ENCODE measurements at places on chromosomes 6 and 20.

DNA sequence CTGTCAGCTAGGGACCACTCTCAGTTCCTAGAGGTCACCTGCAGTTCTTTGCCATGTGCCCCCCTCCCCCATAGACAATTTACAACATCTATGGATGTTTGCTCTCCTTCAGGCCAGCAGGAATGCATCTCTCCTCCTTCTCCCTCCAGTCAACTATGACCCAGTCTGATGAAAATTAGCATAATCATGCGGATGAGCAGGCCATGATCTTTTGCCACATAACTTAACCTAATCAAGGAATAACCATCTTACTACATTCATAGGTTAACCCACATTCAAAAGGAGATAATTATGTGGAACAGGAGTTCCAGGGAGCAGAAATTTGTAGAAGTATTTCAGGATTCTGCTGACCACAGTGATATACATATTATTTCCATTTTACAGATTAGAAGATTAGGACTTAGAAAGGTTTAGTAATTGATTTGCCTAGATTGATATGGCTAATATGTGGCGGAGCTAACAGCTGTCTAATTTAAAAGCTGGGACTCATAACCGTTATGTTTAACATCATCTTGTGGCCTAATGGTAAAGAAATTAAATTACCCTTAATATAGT, 485.5 kb downstream of the PHF3 start:
- DNase-seq: no peak

DNA sequence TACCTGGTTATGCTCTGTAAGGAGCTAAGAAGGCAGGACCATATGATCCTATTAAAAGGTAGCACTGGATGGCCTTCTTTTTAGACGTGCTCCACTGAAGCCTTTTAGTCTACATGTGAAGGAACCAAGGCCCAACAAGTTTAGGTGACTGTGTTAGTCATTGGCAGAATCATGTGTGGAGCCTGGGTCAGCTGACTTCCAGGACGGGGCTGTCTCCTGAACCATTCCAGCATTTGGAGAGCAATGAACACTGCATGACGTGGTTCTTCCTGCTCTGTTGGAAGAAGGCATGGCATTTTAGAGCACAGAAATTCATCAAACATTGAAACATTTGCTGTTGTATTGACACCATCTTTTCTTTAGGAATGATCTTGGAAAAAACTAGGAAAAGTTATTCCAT, 87.8 kb upstream of the TIAM2 start:
- no peak for DNase-seq

GRCh38 chr20:44692932-44693480, 22.2 kb upstream of the CCN5 start:
- DNase-seq: no peak

- DNase-seq: no peak
Measured at GRCh38 chr20:2873747-2874041, 413 bp downstream of the PTPRA start.

DNA sequence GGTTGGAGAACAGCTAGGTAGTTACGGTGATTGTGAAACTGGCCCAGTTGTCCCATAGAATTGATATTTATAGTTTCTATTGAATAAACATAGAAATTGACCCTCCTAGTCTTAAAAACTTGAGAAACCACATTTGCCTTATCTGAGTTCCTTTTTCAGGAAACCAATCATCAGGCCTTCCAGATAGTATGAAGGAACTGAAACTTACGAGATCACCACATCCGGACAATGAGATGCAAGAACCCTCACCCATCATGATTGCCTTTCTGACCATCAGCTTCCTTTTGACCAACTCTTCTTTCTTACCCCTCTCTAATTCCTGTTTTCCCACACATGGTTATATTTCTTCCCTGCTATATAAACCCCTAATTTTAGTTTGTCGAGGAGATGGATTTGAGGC, 21.8 kb downstream of the SLC35F1 start:
- DNase-seq: no peak

DNA sequence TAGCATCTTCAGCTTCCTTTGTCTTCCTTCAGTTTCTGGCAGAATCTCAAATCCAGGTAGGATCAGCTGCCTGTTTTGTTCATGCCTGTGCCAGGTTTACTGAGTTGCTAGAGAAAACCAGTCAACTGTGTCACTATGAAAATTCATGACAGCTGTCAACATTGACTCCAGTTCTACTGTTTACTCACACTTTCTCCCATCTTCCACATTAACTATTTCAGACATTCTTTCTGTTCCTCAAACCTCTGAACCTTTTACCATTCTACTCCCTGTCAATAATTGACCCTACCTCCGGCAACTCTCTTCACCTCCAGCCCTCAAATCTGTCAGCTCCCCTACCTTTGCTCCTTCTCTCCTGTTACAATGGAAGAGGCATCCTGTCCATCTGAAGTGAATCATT, 8.5 kb downstream of the ENPP4 start:
- no peak for DNase-seq

GRCh38 chr6:17917837-17918763, 69.3 kb downstream of the KIF13A start:
- no peak for DNase-seq

DNA sequence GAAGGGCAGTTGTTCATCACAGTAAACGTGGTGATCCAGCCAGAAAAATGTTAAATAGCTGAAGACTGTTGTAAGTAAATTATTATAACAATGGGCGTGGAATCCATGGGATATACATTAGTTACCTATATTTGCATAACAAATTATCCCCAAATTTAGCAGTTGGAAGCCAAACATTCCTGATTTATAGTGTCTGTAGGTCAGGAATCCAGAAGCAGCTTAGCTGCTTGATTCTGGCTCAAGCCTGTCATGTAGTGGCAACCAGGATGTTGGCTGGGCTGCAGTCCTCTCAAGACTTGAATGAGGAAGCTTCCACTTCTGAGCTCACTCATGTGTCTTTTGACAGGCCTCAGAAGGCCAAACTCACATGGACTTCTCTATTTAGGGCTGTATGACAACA, 6.9 kb upstream of the ADGRB3 start:
- no peak for DNase-seq

DNA sequence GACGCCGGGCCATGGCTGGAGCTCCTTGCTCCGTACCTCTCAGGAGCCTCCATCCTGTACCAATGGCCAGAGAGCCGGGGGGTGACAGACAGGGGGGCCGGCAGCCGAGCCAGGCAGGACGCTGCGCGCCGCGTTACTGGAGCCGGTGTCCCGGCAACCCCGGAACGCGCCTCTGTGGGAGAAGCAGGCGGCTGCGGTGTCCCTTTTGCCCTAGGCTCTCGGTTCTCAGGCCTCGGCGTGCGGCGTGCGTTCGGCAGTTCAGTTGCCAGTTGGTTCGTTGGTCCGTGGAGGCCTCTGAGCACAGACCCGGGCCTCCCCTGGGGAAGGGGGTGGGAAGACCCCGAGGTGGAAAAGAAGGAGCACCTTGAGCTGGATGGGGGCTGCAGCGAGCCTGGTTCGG, at the start of gene SPATS1:
Gene SPATS1, plus strand, starts transcription at position 162 of the 400 bp plus-strand sequence. CDS start 446 bp downstream, outside the sequence.
- DNase-seq: no peak

DNA sequence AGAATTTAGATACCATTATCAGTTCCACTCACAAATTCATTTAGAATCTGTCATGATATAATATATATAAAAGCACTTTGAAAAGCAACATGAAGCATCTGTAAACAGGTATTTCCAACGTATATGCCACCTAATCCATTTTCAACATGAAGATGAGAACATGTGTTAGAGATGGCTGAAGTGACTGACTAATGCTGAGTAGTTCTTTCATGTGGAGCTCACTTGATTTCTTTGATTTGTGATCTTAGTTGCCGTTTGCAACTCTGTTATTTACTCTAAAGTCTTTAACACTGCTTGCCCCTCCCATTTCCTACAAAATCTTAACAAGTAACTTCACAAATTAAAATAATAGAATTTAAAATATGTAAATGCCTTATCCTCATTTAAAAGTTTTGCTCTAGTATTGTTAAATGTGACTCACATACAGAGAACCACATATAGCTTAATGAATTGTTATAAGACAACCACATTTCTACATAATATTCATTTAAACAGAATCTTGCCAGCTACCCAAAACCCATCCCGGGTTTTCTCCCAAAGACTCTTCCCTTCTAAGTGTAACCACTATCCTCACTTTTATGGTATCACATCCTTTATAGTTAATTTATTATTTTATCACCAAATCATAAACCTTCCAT, 78.3 kb downstream of the ME1 start:
- DNase-seq: no peak

GRCh38 chr20:52031563-52032303, 159.8 kb downstream of the ZFP64 start:
- no peak for DNase-seq

GRCh38 chr20:45796337-45797065, 4.7 kb downstream of the DNTTIP1 start:
- no peak for DNase-seq

DNA sequence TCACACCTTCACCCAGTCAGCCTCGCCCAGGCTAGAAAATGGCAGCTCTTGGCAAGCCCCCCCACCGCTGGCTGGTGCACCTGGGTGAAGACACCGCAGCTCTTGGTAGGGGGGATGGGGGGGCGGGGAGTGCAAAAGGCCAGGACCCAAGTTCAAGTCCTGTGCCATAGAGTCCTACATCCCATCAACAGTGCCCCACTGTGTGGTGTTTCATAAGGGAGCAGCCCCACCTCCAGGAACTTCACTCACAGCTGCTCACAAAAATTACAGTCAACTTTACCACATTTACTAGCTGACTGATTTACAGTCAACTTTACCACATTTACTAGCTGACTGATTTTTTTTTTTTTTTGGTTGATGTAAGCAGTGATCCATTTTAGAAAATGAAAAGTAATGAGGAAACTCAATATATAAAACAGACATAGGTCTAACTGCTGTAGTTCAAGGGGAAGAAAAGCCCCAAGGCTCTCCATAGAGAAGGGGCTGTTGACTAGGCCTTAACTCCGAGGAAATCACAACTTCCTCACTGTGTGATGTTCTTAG, 208.9 kb upstream of the SNX9 start:
- DNase-seq: no peak

- no peak for DNase-seq
Measured at GRCh38 chr20:53952528-53953096, 117.8 kb downstream of the BCAS1 start.

DNA sequence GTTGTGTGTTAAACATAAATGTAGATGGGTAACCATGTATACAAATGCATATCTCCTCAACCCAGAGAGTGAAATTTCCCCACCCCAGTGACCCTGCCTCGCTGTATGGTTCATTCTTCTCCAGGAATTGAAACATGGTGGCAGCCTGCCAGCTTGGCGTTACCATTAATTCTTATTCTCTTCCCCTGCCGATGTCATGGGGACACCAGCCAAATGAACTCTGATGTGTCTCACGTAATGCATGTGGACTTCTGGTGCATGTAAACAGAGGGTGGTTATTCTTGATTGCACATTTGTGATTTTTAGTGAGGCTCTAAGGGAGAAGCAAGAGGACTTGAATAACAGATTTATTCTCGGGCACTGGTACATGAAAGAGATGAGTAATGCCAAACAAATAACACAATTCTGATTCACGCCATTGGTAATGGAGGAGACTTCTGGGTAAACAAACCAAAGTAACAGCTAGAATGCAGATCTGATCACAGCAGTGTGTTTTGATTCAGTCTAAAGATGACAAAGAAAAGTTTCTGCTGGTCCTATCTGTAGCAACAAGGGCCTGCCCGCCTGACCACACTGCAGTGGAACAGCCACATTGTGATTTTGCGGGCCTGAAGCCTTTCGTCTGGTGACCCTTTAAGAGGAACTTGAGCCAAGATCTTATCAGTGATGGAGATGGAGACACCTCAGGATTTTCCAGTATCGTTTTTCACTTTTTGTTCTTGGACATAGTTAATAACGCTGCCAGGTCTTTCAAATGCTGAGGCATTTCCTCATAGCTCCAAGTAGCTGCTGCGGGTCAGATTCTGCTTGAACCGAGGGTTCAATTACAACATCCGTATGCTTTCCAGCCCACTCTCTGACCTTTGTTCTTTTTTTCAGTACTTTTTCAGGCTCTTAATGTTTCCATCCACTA, 171.8 kb upstream of the AKAP12 start:
- no peak for DNase-seq

Measured in GM12864 (cell line).